NCI-H526 (cell line): ENCODE measurements at places on chromosomes 1 and 21.

GRCh38 chr1:18126616-18127015 is 19.0 kb downstream of the IGSF21 start:
- DNase-seq = peak; percentile 7

GRCh38 chr1:201448990-201449389 is 20.0 kb downstream of the PHLDA3 start:
- no peak for DNase-seq

DNA sequence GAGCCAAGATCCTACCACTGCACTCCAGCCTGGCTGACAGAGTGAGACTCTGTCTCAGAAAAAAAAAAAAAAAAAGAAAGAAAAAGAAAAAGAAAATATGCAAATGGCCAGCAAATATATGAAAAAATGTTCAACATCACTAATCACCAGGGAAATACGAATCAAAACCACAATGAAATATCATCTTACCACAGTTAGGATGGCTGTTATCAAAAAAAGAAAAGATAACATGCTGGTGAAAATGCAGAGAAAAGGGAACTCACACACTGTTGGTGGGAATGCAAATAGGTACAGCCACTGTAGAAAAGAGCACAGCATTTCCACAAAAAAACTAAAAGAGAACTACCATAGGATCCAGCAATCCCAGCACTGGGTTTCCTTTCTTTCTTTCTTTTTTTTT is 477.5 kb downstream of the SMYD3 start:
- no peak for DNase-seq

DNA sequence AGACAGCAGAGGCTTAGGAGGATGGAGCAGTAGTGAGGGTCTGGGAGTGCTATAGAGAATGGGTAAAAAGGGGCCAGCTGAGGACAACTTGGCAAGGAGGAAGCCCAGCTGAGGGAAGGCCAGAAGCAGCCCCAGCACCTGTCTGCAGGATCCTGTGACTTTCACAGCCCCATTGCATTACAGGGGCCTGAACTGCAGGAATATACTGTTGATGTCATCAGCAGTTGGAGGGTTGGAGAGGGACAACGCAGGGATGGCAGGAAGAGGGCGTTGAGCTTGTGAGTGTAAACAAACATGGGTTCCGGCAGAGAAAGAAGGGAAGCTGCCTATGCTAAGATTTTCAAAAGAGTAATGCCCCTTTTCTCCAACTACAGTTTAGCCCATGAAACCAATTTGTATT is 628.5 kb downstream of the SMYD3 start:
- no peak for DNase-seq

GRCh38 chr1:24048205-24048869 is 63.6 kb downstream of the MYOM3 start:
- no peak for DNase-seq

- DNase-seq = no peak
These were observed 550.0 kb downstream of the BRINP3 start for GRCh38 chr1:189927641-189928040.

GRCh38 chr1:220527279-220527907 is 543 bp upstream of the MARK1 start:
- DNase-seq = no peak

DNA sequence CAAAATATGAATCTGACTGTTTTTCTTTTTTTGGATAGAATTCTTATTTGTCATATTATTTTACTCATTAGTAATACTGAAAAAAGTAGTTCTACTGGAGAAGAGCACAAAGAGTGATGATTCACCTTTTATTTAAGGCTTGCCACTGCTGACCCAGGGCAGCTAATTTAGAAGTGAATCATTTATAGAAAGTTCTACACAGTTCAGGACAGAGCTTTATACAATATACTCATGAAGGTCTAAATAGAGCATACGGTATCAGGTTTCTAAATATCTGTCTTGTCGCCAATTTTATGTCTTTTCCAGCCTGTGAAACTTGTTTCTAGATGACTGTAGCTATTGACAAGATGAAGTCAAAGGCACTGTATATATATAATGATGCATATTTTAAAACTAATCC is 25.0 kb downstream of the GIPC2 start:
- peak; percentile 15 for DNase-seq

GRCh38 chr1:39977202-39977601 is 22.3 kb downstream of the MFSD2A start:
- no peak for DNase-seq

GRCh38 chr1:180754453-180754852 is 122.6 kb downstream of the XPR1 start:
- DNase-seq = no peak

- DNase-seq = no peak
These were observed 2.5 kb upstream of the DCAF8 start for GRCh38 chr1:160264795-160265307.

DNA sequence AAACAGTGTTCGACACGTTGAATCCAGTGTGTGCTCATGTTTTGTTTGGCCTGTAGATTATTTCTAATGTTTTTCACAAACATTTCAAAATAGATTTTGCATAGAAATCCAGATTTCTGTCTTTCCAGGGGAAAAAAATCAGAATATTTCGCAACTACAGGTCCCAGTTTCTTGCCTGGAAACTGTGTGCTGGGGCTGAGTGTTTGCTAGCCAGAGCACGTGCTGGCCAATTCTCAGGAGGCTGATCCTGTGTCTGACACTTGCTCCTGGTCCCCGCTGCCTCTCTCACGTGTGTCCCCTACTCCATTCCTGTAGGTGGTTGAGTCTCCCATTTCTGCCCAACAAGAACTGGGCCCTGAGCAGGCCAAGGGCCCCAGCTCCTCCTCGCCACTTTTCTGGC is 2.4 kb downstream of the MAB21L3 start:
- DNase-seq = no peak

- DNase-seq = no peak
These were observed 107.8 kb downstream of the DISC1 start for GRCh38 chr1:231734417-231734816.

- DNase-seq = no peak
These were observed 304.7 kb downstream of the DUSP10 start for GRCh38 chr1:221437171-221437570.

GRCh38 chr1:151156515-151156819 is at the start of gene TNFAIP8L2:
TNFAIP8L2 (plus strand) TSS chr1:151156649; CDS start chr1:151158698, 2,049 bp downstream.
- DNase-seq = no peak

- DNase-seq = no peak
These were observed 21.2 kb downstream of the SLC30A10 start for GRCh38 chr1:219906924-219907771.

GRCh38 chr1:153794624-153795329 is 19.6 kb downstream of the SLC27A3 start:
- no peak for DNase-seq

DNA sequence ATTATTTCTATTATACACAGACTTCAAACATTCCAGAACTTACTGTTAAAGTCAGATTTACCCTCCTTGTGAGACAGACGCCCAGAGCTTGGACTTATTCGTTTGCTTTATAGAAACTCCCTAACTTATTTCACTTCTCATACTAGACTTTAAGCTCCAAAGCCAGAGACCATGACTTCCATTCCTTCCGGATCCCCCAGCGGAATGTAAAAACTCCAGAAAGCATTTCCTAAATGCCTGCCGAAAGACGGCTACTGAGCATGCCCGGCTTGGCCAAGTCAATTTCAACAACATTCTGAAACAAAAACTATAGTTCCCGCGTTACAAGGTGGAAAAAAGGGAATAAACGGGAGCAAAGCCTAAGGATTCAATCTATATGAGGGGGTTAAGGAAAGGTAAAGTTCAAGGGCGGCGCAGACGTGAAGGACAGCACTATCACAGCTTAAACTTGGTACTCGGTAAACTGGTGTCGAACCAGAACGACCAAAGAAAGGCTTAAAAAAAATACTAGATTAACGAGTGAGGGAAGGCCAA is 1.1 kb downstream of the USP48 start:
- peak; percentile 1 for DNase-seq

DNA sequence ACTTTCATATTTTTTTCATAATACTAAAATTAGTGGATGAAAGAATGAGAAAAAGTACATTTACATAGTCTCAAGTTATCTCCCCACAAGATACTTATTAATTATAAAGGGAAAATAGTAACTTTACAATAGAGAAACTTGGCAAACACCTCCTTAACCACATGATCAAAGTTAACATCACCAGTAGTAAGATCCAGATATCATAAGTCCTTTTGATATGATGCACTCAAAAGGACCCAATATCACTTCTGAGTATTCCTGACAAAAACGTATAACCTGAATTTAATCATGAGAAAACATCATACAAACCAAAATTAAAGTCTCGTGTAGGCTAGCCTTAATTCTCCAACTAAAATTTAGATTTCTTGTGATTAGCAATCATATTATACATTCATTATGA is 67.4 kb downstream of the LYST start:
- DNase-seq = no peak

DNA sequence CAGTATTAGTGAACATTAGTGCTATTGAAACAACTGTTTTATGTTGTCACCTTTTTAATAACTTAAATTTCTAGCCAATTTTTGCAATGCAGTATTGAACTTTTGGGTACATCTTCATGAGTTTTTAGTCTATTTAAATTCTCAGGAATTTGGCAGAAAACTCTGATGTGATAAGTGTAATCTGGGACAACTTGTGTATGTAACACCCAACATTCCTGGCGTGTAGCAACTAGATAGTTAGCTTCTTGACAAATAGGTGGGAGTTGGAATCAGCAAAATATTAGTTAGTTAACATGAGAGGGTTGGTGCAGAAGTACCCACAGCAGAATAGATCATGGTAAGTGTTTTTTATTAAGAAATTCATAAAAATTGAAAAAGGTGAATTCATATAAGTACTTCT is 111.6 kb downstream of the ITSN1 start:
- DNase-seq = no peak

DNA sequence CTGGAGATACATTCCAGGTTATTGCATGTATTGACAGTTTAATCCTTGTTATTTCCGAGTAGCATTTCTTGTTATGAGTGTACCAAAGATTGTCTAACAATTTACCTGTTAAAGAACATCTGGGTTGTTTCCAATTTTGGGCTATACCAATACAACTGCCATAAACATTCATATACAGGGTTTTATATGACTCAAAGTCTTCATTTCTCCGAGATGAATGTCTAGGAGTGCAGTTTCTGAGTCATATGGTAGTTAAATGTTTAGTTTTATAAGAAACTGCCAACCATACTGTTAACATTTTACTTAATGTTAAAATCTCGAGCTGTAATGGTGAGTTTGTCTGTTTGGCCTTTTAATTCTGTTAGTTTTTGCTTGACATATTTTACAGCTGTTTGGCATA is 10.0 kb downstream of the RAB4A start:
- no peak for DNase-seq

DNA sequence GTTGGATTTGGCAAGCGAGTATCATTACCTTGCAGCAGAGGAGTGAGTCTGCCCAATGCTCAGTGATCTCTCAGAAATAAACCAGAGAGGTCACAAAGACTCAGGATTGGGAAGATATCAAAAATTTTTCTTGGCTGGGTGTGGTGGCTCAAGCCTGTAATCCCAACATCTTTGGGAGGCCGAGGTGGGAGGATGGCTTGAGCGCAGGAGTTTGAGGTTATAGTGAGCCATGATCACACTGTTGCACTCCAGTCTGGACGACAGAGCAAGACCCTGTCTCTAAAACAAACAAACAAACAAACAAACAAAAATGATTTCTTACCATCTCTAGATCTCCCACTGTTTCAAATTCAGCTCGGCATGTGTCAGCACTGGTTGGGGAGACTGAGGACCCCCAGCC is 13.3 kb upstream of the BECN2 start:
- no peak for DNase-seq

GRCh38 chr1:244087611-244088010 is 36.5 kb downstream of the ZBTB18 start:
- no peak for DNase-seq

- no peak for DNase-seq
These were observed 156.0 kb upstream of the JUN start for GRCh38 chr1:58939666-58940370.

DNA sequence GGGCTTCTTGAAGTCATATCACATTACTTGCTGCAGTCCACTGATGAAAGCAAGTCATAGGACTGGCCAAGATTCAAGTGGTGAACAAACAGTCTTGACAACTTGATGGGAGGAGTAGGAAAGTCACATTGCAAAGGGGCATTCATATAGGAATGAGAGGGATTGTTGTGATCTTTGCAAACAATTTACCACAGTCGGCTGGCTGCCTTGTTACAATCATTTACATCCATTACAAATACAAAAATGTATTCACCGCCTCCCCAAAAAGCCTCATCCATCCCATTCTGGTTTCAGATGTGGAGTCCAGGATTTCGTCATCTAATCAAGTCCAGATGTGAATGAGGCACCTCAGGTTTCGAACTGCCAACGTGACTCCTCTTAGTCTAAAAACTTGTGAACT is 26.8 kb downstream of the GORAB start:
- DNase-seq = no peak

- DNase-seq = no peak
These were observed 5.2 kb downstream of the OLIG1 start for GRCh38 chr21:33075128-33075527.

- DNase-seq = no peak
These were observed 52.2 kb upstream of the PRDX6 start for GRCh38 chr1:173424782-173425407.

- no peak for DNase-seq
These were observed 84.8 kb upstream of the CACNA1E start for GRCh38 chr1:181398544-181398943.

DNA sequence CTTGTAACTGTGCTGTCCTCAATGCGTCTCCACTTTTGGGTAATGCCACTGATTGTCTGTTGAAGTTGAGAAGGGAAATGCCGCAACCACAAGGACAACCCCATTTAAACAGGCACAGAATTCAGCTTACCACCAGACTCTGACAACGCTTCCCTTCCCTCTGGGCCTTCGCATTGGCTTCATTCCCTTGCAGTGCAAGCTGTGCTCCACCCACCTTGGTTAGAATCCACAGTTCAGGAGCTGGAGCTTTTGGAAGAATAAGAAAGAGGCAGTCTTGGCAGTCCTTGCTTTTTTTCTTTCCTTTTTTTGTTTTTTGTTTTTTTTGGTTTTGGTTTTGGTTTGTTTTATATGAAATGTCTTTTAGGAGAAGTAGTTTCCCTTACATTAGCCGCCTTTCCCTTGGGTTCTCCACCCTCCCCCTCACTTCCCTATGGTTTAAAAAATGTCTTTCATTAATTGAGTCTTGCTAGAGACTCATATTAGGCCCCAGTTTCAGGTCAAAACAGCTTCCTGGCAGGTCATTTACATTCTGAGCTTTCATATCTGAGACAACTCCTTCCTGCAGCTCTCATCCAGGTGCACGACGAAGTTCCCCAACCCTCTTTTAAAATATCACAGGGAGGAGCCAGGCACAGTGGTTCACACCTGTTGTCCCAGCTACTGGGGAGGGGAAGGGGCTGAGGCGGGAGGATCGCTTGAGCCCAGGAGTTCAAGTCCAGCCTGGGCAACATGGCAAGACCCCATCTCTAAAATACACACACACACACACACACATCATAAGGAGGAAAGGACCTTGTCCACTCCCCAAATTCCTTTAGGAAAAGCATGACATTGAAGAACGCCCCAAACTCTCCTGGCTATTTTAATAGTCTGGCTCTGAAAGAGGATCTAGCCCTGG is 20.7 kb upstream of the LAX1 start:
- DNase-seq = peak; percentile 70
